CD14-positive monocyte (primary cell): ENCODE measurements at places on chromosomes 6 and 20.

GRCh38 chr6:209432-210103, 82.7 kb upstream of the DUSP22 start:
- no peak for DNase-seq

- DNase-seq = no peak
These were observed 28.1 kb downstream of the HIVEP2 start for GRCh38 chr6:142916881-142917280.

- no peak for DNase-seq
These were observed 30.0 kb downstream of the SIRPA start for GRCh38 chr20:1924910-1925861.

DNA sequence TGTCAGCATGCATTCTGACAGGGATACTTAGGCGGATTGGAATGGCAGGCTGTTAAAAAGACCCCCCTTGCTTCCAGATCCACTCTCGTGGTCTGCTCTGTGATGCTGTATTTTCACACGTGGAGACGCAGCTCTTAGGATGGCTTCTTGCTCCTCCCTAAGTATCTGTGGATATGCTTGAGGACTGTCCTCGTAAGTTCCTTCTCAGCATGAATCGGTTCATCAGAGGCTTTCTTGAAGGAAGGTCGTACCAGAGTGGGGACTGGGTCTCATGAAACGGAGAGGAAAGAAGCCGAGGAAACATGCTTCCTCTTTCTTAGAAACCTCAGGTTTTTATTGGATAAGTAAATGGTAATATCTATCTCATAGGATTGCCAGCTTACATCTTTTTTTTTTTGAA, 220.4 kb downstream of the FARS2 start:
- DNase-seq = no peak

- DNase-seq = no peak
These were observed 44.2 kb downstream of the TXLNB start for GRCh38 chr6:139247618-139248017.

DNA sequence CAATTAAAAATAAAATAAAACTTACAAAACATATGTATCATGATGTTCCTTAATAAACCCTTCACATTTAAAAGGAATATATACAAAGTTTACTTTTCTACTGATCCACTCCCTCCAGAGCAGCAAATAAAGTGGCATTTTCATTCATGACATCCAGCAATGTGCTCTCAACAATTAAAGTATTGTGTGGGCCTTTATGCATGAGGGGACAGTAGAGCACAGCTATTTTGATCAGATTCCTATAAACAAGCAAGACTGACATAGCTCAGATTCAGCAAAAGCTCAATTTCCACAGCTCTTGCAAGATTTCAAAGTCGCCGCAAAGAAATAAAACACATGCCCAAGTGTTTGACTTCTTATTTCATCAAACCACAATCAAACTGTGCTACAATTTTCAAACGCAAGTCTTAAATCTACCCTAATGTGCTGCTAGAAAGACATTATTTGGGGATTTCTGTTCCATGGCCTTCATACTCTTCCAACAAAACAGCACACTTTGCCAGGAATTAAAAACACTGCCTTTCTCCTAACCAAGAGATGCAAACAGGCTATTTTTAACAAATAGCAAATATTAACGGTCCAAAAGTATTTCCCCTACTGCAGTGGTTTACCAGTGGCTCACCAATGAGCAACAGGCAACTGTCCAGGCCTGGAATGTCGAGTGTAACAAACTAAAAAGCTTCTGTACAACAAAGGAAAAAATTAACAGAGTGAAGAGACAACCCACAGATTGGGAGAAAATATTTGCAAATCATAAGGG, 52.3 kb downstream of the MBOAT1 start:
- DNase-seq = no peak

DNA sequence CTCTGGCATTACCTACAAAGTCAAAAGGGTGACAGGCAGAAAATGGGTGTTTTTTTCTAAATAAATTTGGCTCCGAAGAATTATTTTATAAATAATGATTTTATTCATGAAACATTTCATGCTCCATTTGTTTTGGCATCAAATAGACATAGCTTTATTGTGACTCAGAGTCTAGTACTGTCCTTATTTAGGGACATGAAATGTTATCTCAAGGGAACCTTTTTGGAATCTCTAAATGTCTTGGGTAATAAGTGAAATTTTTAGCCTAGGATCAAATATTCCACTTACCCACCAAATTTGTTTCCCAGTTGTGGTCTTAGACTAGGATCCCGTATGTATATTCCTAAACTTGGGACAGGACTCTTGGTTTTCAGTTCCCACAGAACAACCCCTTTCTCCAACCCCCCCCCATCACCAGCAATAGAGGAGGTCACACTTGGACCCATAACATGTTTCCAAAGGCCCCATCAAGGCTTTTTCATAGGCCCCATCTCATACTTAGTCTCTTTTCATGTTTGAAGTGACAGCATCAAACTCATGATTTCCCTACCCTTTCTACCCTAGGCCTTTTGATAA, 81.8 kb downstream of the JAG1 start:
- no peak for DNase-seq

- DNase-seq = no peak
These were observed 12.9 kb upstream of the FUT9 start for GRCh38 chr6:96002912-96003311.

DNA sequence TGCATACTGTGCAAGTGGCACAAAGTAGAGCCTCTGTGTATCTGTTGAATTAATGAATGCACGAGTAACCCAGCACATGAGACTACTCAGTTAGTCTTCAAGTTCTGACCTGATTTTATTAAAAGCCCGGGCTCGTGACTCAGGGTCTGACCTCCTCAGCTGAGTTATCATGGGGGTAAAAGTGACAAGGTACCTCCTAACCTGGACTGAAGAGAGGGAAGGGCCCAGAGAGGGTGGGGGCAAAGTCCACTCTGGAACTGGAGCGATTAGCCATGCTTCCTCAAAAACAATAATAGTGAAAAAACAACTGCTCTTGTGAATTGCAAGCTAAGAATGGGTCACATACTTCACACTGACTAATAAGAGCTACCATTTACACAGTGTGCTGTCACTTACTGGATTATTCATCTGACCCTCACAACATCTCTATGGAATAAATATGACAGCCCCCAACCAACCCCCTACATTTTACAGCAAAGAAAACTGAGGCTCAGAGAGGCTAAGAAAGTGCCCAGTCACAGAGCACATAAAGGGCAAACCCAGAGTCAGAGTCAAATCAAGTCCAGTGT, 26.7 kb downstream of the TRERF1 start:
- DNase-seq = no peak

GRCh38 chr6:43856005-43856765, 86.2 kb downstream of the VEGFA start:
- peak; percentile 19 for DNase-seq

GRCh38 chr20:18087054-18087453, 29.3 kb upstream of the OVOL2 start:
- no peak for DNase-seq

- no peak for DNase-seq
These were observed 41.6 kb downstream of the OPRM1 start for GRCh38 chr6:154080461-154081189.

- DNase-seq = no peak
These were observed 59.3 kb upstream of the STMND1 start for GRCh38 chr6:17042422-17043147.

DNA sequence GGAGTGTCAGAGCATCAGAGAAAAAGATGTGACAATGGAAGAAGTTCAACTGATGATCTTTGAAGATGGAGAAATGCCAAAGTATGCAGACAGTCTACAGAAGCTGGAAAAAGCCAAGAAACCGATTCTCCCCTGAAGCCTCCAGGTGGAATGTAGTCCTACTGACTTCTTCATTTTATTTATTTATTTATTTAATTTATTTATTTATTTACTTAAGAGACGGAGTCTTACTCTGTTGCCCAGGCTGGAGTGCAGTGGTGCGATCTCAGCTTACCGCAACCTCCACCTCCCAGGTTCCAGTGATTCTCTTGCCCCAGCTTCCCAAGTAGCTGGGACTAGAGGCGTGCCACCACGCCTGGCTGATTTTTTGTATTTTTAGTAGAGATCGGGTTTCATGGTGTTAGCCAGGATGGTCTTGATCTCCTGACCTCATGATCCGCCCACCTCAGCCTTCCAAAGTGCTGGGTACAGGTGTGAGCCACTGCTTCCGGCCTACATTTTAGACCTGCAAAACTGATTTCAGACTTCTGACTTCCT, 2.2 kb upstream of the RPF2 start:
- no peak for DNase-seq

- DNase-seq = no peak
These were observed 85.9 kb downstream of the JARID2 start for GRCh38 chr6:15331629-15332251.

DNA sequence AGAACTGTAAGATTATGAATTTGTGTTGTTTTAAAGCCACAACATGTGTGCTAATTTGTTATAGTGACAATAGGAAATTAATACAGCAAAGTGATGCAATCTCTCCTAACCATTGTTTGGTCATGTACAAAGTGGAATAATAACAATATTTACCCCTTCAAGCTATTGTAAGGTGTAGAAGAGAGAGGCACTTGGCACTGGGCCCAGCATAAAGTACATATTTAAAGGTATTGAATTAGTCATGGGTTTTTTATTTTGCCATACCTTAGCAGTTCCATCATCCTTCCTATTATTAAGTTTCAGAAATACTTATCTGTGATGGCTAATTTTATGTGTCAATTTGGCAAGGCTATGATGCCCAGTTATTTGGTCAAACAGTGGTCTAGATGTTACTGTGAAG, 322.4 kb upstream of the TSHZ2 start:
- no peak for DNase-seq

- no peak for DNase-seq
These were observed 191.4 kb downstream of the NFATC2 start for GRCh38 chr20:51350941-51351631.

DNA sequence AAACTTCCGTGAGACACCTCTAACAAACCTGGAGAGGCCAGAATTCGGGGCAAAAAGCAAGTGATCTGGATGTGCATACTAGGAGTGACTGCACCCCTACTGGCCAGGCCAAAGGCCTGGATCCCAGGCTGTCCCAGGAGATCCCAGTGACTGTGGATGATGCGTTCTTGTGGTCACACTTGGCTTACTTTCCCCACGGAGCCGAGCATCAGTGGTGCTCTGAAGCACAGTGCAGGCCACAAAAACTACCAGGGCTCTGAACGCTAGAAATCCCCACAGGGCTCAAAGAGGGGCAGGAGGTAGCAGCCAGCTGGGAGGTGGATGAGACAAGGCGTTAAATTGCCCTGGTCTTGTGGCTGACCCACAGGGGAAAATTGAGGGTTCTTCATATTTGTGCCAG, 7.1 kb downstream of the TRIM26 start:
- no peak for DNase-seq

- no peak for DNase-seq
These were observed 27.8 kb downstream of the PAQR8 start for GRCh38 chr6:52389626-52390360.

DNA sequence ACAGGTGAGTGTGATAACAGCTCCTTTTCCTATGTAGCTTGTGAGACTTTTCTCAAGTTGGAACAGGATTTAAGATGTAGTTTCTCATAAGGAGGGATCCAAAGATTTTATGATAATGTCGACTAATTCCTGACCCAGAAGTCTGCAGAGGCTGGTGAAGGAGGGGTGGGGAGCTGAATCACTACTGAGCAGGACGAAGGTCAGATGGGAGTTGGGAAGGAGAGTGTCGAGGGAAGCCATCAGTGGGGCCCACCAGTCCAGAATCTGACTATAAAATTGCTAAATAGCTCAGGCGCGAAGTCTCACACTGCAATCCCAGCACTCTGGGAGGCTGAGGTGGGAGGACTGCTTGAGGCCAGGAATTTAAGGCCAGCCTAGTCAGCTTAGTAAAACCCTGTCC, 32.3 kb upstream of the CDYL start:
- DNase-seq = no peak

DNA sequence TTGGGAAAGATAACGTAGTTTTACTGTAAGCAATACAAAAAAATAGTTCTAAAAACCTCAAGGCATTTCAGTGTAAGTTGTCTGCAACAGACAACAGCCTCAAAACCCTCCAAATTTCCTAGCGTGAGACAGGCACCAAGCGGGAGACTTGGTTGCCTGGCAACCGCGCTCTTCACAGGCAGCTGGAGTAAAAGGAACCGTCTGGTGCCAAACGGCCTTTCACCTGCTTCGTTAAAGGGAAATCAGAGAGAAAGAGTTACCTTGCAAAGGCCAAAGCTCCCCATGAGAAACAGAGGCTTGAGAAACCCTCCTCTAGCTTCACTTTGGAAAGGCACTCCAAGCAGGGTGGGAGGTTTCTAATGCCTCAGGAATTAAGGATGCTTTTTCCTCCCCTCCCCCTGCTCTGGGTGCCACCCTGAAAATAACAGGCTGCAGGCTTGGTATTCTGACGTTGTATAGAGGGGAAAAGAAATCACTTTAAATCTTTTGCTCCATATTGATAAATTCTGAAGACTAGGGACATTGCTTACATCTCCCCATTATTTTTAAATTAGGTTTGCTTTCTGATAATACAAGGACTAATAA, 129.7 kb upstream of the UFL1 start:
- DNase-seq = no peak

DNA sequence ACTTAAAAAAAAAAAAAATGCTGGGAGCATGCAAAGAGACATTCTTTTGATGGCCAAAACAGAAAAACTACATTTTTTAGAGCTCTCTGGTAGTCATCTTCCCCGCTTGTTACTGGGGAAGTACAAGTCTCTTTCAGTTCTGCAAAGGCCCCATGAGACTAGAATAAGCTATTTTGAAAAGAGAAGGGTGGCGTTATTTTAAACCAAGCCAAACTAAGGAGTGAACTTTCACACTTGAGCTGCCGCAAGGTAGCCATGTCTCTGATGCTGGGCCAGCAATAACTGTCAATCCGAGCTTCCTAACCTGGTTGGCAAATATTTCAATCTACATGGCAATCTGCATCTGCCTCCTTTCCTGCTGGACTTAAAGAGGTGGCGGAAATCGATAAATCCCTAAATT, 96.7 kb downstream of the L3MBTL3 start:
- no peak for DNase-seq

GRCh38 chr20:32920066-32920465, 61.3 kb downstream of the EFCAB8 start:
- DNase-seq = no peak

DNA sequence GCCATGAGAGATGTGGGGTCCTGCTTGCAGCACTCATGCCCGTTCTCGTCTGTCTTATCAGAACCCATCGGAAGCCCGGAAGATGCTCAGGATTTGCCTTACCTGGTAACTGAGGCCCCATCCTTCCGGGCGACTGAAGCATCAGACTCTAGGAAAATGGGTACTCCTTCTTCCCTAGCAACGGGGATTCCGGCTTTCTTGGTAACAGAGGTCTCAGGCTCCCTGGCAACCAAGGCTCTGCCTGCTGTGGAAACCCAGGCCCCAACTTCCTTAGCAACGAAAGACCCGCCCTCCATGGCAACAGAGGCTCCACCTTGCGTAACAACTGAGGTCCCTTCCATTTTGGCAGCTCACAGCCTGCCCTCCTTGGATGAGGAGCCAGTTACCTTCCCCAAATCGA, 8.3 kb downstream of the PI16 start:
- peak; percentile 99 for DNase-seq
